ENCODE measurements at places on chromosomes 4 and X.

GRCh38 chrX:150355913-150356312 is 7.2 kb upstream of the MAMLD1 start:
- DNase-seq, result no peak

GRCh38 chr4:13309751-13310150 is 174.4 kb downstream of the RAB28 start:
- DNase-seq, result no peak

GRCh38 chr4:42473071-42473684 is 75.9 kb downstream of the SHISA3 start:
- DNase-seq, result no peak

GRCh38 chrX:11766487-11766886 is 8.4 kb downstream of the MSL3 start:
- DNase-seq, result no peak

- no peak for DNase-seq
Measured at GRCh38 chr4:5906191-5906590, 13.3 kb upstream of the CRMP1 start.

DNA sequence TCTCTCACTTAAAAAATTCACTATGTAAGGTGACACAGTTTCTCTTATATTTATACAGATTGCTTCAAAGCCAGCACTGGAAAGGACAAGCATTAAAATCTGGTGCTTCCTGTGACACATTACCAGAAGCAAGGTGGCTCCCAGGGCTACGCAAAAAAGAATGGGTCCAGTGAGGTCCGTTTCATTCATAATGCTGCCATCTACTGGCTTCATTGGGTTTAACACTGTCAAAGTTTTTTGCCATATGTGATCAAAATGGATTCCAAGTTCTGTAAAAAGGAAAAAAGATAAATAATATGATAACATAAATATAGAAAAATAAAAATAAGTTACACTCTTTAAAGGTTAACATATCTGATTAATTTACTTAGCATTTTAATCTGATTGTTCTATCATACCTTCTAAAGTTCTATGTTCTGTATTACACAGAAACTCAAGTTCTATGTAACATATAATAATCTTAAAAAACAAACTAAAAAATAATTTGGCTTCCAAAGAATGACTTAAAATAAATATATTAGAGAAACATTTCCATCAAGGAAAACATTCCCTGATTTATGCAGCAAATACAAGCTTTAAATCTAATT is 22.1 kb downstream of the YIPF7 start:
- peak; percentile 45 for DNase-seq

DNA sequence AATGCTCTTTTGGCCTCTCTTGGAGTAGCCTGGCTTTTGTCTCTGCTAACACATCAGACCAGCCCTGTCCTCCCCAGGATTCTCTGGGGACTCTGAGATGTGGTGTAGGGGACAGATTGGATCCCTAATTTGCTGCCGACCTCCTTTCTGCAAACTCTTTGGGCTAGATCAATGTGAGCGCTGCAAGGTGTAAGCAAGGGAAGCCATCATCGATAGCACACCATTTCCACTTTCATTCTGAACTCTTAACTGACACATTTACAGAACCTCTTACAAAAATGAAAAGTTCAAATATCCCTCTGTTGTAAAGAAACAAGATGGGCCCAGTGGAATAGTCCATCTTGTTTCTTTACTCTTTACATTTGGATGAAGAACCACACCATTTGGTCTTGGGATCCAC is 46.6 kb downstream of the PGRMC2 start:
- no peak for DNase-seq

DNA sequence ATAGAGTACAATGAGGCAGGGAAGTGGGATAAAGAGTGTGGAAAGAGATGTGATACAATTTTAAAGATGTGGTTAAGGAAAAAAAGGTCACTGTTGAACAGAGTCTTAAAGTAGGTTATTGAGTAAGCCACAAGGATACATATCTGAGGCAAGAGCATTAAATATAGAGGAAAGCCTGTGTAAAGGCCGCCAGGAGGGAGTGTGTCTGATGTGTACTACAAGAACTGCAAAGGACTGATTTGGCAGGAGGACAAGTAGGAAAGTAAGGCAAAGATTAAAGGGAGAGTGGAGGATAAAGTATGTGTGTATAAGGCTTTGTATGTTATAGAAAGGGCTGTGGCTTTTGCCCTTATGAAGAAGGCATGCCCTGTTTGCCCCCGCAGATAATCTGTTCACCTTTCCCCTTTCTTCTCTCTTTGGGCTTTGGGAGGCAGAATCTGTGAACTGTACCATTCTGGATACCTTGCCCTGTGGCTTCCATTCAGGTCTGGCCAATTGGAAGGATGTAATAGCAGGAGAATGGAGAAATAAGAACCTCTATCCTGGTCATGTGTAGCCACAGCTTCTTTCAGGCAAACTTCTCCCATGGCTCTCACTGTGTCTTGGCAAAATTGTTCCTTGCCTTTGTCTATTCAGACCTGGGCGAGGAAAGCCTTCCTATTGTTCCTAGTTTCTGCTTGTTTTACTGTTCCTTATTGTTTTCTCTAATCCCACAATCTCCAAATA is 68.9 kb upstream of the FAM47B start:
- DNase-seq, result no peak

DNA sequence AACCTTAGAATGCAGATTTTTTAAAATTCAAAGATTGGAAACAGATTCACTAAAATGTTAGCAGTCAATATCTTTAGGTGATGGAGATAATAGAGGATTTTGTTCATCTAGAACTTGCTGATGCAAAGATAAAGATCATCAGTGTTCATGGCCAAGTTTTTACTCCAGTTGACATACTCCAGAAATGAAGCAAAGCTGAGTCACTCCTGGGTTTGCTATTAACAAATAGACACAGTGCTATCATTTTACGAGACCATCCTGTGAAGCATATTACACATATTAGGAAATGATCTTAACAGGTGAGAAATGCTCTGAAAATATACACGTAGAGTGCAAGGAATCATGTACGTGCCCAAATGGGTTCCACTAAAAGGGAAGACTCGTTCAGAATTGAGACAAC is 170.6 kb upstream of the FAM9B start:
- no peak for DNase-seq

GRCh38 chr4:113524505-113525186 is 236.9 kb downstream of the CAMK2D start:
- no peak for DNase-seq

GRCh38 chr4:99518601-99519295 is 7.9 kb downstream of the C4orf17 start:
- DNase-seq, result no peak

DNA sequence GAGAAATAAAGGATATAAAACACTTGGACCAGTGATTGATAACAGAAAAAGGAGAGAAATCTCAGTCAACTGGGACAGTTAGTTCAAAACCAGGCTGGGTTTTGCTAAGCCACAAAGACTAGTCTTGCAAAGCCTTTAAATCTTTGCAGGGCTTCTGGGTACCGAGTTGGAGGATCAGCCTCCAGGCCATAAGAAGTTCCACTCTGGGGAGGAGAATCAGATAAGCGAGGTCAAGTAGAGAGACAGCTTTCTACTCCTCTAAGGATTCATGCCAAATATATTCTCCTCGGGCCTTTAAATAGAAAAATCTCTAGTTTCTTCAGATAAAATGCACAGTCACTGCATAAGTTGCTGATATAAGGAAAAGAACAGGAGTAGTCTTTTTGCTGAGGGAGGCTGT is 92.7 kb downstream of the MFAP3L start:
- DNase-seq, result no peak

GRCh38 chrX:30576881-30577280 is 685 bp downstream of the TASL start:
- no peak for DNase-seq

DNA sequence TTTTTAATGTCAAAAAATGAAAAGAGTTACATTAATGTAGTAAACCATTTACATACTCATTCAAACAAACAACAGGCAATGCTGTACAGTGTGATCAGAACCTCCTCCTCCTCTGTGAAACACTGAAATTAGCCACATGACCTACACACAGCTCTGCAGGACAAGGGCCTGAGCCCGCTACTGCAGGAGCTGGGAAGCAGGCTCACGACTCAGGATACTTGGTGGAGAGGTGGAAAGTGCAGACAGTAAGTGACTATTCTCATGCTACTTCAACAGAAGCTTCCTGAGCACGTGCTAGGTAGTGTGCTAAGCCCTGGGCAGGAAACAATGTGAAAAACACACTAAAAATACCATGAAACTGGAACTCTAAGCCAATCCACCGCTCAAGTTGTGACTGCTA is 56.8 kb downstream of the TAPT1 start:
- DNase-seq, result no peak

DNA sequence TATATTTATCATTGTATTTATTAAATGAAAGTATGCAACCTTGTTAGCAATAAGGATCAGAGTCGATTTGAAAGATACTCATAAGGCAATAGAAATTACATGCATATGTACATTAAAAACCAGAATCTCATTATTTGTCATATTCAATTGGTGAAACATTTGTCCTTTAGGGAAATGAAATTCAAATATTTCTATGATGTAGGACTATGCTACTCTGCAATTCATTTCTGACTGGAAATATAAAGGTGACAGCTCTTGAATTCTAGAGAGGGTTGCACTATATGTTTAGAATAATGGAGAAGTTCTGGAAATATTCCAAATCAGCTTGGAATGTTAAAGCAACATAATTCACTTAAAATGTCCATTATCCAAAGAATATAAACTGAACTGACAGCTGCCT is 1519.8 kb downstream of the ARAP2 start:
- DNase-seq, result no peak

DNA sequence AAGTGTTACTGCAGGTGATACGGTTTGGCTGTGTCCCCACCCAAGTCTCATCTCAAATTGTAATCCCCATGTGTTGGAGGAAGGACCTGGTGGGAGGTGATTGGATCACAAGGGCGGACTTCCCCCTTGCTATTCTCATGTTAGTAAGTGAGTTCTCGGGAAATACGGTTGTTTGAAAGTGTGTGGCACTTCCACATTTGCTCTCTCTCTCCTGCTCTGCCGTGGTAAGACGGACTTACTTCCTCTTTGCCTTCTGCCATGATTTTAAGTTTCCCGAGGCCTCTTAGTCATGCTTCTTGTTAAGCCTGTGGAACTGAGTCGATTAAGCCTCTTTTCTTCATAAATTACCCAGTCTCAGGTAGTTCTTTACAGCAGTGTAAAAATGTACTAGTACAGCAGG is 65.2 kb upstream of the SLC7A11 start:
- DNase-seq, result no peak

GRCh38 chr4:20658456-20658855 is 41.8 kb upstream of the PACRGL start:
- DNase-seq, result no peak

GRCh38 chr4:142663828-142664227 is 182.3 kb downstream of the INPP4B start:
- no peak for DNase-seq

DNA sequence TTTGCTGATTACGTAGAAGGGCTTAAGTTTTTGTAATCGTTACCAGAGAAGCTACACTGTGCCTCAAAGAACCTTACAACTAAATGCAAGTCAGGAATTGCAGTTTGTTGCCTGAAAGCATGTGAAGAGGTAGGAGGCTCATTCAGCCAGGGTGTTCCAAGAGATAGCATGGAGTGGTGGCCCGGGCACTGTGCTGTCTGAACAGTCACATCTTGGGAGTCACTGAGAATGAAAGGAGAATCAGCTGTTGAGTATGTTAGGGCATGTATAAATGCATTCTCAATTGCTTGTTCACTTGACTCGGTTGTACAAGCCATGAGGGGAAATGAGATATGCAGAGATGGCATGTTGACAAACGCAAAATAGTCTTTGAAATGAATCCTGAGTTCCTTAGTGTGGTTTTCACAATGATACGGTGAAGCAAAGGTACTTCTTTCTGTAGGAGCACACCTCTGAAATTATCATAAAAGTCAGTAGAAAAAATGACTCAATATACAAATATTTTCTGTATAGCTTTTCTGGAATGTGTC is 161.0 kb downstream of the DCTD start:
- DNase-seq, result no peak

DNA sequence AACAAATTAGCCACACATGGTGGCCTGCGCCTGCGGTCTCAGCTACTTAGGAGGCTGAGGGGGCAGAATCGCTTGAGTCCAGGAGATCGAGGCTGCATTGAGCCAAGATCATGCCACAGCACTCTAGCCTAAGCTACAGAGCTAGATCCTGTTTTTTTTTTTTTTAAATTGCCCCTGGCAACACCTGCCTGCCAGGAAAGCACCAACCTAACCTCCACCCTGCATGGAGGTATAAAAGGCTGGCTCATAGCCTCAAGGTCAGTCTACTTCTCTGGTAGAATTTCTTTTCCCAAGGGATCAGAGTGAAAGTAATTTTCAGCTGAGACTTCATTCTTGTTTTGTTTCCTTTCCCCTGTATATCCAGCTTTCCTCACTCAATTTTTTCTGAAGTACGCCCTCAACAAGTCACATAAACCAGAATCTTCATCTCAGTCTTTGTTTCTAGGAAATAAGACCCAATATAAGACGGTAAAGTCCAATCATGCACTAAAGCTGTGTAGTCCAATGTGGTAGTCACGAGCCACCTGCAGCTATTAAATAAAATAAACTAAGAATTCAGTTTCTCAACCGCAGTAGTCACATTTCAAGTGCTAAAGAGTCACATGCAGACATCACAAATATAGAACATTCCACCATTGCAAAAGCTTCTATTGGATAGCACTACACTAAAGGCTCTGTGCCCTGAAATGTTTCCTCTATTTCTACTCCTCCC is 113.3 kb downstream of the HPGD start:
- DNase-seq, result no peak

DNA sequence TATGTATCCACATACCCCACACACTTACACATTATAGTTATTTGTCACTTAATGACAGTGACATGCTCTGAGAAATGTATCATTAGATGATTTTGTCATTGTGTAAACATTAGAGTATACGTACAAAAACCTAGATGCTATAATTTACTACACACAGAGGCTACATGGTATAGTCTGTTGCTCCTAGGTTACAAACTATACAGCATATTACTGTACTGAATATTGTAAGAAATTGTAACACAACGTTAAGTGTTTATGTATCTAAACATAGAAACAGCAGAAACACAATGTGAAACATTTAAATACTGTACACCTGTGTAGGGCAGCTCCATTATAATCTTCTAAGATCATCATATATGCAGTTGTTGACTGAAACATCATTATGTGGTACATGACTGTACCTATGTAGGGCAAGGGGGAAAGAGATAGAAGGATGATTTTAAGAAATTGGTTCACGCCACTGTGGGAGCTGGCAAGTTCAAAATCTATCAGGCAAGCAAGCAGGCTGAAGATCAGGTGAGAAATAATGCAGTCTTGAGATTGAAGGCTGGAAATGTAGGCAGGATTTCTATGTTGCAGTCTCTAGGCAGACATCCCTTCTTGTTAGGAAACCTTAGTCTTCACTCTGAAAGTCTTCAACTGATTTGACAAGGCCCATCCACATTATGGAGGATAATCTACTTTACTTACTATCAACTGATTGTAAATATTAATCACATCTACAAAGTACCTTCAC is 78.0 kb upstream of the CPEB2 start:
- no peak for DNase-seq

- no peak for DNase-seq
Measured at GRCh38 chr4:159152181-159152580, 49.3 kb downstream of the RAPGEF2 start.

- DNase-seq, result no peak
Measured at GRCh38 chr4:3857269-3857926, 91.2 kb downstream of the ADRA2C start.
